ENCODE measurements at places on chromosomes 5 and 9.

DNA sequence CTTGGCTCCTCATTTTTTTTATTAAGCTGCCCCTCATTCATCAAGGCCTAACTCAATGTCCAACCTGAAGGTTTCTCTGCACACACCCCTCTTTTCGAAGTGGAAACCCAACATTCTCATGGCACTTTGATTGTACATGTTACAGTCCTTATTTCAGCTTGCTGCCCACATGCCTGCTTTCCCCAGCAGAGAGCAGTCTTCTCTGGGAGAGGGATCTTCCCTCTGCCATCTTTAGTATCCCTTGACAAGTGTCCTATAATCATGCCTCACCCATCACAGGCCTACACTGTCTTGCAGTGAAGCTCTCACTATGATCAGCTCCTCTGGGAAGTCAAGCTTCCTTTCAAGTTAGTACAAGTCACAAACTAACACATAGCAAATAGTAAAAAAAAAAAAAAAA is 175.1 kb downstream of the ACER2 start:
- no peak for DNase-seq

GRCh38 chr5:53932351-53932750 is 371.9 kb downstream of the NDUFS4 start:
- DNase-seq: no peak

DNA sequence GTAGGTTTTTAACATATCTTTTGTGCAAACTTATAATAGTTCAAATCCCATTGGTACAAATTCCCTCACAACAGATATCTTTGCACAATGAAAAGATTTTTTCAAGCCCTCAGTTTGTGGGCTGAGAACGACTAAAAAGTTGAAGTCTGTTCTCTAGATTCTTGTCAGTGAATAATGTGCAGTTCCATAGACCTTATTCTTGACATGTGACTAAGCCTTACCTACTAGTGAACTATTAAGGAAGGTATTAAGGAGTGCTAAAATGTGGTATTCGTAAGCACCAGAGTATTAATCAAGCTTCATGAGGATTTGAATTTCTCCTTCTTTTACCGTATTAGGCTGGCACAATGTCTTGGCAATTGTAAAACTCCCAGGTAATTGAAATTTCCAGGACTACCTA is 205.6 kb upstream of the DMRTA1 start:
- DNase-seq: no peak

DNA sequence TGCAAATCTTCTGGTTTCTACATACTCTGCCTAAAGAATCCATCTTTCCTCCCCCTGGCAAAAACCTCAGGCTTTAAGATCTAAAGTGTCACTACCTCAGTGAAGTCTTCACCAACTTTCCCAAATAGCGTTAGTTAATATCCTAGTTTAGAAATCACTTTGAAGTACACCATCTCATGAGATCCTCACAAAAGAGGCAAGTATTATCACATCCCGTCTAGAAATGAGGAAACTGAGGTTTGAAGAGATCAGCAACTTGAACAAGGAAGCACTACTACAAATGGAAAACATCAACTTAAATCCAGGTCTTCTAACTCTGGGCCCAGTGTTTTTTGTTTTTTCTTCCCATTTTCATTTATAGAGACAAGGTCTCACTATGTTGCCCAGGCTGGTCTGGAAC is 4.6 kb downstream of the AP3B1 start:
- DNase-seq: no peak

- DNase-seq: no peak
These were observed 87.4 kb downstream of the DOCK2 start for GRCh38 chr5:169724303-169725087.

- no peak for DNase-seq
These were observed 1390.3 kb upstream of the NUDT12 start for GRCh38 chr5:104952876-104953275.

- no peak for DNase-seq
These were observed 119.9 kb upstream of the PRR16 start for GRCh38 chr5:120344181-120344580.

- no peak for DNase-seq
These were observed 314.5 kb upstream of the ACO1 start for GRCh38 chr9:32069969-32070368.

DNA sequence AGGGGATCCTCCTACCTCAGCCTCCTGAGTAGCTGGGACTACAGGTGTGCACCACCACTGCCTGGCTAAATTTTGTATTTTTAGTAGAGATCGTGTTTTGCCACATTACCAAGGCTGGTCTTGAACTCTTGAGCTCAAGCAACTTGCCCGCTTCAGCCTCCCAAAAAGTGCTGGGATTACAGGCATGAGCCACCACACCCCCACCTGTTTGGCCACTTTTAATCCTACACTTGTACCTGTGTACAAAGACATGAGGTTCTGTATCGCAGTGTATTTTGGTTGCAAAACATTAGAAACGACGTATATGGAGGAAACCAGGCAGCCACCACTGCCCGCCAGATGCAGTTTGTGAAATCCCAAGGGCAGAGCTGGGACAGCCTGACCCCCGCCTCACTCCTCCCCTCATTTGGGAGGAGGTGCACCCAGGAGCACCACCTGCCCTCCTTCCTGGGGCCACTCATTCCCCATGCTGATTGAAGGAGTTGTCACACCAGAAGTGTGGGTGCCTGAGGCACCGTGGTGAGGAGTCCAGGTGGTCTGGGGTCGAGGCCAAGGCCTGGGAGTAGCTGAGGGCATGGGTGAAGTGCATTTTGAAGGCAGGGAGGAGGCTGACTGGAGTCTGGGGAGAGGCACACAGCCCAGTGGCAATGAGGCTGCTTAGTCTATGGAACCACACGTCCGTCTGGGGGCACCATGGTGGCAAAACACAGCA is 39.3 kb upstream of the OLFM1 start:
- no peak for DNase-seq
